ENCODE measurements at places on chromosomes 3 and 15. TPM values are rescaled to one million over a fixed set of nuclear protein-coding genes. Genes with fewer than 3 reads are reported as not detected.

Gene ANKRD63
- 0.25 TPM for total RNA-seq

Gene UBA5
- total RNA-seq, result 41.0 TPM

Gene HRG
- not detected for total RNA-seq

Gene KY
- not detected for total RNA-seq

Gene HIGD2B
- total RNA-seq, result 1.4 TPM

Gene CCR3
- not detected for total RNA-seq

Gene TMCO5A
- not detected for total RNA-seq

Gene MIX23
- 33.1 TPM for total RNA-seq

Gene CLDN11
- 0.36 TPM for total RNA-seq

Gene SNX22
- total RNA-seq, result 43.0 TPM
